ENCODE measurements at places on chromosomes 4 and X.

DNA sequence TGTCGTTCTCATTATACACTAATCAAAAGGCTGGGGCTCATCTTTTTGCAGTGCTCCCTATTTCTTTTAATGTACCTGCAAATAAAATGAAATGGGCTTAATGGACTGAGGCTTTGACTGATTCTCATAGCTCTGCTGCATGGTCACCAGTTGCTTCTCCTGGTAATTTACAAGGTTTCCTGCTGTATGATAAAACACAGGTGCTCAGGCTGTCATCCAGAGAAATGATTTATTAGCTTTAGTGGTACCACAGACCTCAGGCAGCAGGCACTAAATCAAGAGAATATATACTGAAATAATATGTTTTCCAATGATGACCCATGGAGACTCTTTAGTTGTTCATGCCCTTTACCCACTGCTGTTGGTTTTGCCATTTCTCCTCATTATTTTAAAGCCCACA, 137.7 kb downstream of the C4orf33 start:
- no peak for DNase-seq

DNA sequence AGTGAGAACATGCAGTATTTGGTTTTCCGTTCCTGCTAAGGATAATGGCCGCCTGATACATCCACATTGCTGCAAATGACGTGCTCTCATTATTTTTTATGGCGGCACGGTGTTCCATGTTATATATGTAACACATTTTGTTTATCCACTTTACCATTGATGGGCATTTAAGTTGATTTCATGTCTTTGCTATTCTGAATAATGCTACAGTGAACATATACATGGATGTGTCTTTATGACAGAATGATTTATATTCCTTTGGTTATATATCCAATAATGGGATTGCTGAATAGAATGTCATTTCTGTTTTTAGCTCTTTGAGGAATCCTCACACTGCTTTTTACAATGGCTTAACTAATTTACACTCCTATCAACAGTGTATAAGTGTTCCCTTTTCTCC, 1223.2 kb downstream of the RAPGEF2 start:
- DNase-seq: no peak

DNA sequence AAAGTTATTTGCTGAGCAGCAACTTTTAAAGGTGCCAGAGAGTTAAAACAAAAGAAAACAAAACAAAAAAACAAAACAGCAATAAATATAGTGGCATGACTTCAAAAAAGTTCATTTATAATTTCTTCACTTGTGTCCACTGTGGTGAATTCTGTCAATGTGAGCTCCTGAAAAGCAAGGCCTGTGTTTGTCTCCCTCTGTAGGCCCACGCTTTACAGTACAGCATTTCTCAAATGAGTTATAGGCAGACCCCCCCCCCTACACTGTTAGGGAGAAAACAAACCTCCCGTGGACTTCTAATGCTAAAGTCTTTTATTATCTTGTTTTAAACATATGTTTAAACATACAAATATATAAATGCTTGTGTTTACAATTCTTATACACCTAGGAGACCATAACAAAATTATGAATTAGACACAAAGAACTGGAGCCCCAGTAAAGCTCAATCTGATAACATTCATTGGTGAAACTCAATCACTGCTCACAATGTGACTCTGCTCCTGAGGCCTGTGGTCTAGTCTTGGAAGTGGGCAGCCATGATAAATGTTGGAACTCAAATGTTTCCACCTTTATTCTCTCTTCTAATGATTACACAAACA, 47.0 kb upstream of the SCOC start:
- no peak for DNase-seq

GRCh38 chr4:94567811-94568210, 116.1 kb downstream of the PDLIM5 start:
- DNase-seq: no peak

DNA sequence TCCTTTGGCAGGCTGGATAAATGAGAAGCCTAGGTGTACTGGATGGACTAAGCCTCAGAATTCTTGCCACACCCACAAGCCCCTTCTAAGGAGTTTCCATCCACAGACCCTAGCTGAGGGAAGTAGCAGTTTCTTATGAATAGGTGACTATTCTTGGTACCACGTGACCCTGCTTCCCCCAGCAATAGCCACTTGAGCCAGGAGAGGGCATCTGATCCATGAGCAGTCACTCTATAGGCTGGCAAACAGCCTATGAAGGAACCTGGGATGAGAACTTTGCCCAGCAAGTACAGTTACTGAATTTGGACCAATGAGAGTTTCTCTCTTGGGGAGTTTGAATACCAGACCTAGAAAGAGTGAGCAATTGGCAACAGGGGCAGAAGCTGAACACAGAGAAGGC, 84.0 kb downstream of the RTL9 start:
- no peak for DNase-seq

DNA sequence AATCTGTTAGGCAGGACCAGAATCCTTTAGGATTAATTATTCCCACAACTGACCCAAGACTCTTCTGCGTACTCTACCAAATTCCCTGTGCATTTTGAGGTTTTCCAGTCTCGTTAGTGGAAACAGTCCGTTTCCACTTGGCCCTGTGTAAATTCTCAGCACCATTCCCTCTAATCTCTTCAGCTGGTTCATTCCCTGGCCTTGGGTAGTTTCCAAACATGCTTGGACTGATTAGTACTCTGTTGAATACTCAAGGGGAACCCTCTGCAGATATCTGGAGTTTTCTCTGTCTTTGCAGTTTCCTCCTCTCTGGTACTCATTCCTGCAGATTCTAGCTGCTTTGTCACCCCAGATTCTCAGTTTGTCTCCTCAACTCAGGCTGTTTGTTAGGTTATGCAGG, 80.4 kb downstream of the ZFX start:
- DNase-seq: no peak

GRCh38 chr4:114466299-114466698, 132.3 kb upstream of the UGT8 start:
- DNase-seq: no peak

- DNase-seq: no peak
Observed at GRCh38 chrX:78103001-78103622, 936 bp upstream of the PGK1 start.

- no peak for DNase-seq
Observed at GRCh38 chrX:68203646-68204045, 229.6 kb downstream of the OPHN1 start.

GRCh38 chrX:154296731-154297130, 1.1 kb downstream of the TKTL1 start:
- no peak for DNase-seq

DNA sequence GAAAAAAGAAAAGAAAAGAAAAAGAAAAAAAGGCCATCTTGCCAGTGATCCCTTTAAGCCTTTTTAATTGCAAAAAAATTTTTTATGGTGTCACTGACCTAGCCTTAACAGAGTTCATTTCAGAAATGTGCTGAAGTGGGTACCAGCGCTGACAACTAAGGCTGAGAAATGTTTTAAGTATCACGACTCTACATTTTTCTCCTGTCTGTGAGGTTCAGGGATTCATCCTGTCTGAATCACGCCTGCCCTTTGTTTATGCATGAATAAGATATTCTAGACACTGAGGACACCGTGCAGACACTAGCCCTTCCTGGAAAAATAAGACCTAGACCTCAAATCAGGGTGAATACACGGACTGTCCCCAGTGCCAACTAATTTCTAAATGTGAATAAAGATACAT, 154.4 kb upstream of the NOCT start:
- no peak for DNase-seq

DNA sequence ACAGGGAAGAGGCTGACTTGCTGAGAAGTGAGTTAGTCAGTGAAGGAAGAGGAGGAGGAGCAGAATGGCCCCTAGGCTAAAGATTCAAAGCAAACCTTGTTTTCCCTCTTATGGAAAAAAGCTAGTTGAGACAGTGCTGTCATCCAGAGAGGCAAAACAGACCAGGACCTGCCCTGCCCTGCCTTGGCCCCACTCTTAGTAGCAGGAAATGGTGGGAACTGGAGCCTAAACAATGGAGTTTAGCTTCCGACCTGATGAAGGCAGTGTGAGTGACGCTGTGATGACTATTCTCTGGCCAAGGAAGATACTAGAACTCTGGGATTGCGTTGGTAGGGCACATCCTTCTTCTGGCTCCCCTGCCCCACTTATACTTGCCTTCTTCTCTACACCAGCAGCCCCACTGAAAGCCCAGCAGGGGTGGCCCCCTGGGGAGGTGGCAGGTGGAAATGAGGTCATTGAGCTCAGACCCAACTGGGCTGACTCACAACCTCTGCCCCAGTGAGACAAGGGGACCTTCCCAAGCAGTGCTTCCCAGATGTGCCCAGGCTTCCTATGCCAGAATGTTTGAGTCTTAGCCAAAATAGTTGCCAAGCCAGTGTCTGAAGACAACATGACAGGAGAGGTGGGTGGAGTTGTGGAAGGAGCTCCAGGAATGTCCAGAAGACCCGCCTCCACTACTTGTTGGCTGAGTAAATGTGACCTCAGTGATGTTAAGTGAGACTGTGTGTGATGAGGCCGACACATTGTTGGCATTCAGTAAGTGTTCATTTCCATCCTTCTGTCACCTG, 38.8 kb downstream of the MSN start:
- DNase-seq: peak; percentile 45

DNA sequence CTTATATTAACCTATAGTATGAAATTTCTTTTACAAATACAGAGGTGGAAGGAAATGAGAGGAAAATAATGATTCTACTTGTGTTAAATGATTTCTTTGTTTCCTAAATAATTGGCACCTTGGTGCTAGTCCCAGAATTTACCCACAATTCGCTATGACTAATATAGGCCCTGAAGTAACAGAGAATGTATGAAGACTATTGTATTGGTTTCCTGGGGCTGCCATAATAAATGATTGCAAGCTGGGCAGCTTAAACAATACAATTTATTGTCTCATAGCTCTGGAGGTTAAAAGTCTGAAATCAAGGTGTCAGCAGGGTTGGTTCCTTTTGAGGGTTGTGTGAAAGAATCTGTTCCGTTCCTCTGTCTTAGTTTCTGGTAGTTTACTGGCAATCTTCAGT, 74.8 kb upstream of the GPRIN3 start:
- DNase-seq: no peak

DNA sequence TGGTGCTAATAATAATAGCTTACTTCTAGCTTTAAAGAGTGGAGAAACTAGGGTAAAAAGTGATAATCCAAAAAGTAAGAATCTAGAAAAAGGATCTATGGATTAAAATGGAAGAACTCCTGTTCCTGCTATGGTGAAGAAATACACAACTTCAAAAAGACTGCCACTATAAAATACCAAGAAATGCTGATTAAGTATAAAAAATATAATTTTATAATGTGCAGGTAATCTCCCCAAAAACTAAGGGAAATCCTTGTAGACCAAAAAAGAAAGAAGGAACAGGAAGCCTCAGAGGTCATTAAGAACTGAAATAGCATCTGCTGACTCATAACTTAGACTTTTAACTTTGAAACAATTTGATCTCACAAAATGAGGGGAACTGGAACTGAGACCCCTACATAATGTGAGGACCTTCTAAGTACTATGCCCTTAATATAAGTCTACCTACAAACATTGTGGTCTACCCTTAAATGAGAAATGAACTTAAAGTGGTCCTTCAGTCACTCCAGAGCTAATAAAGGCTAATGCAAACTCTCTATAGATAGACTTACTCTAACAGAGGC, 50.6 kb upstream of the SRPX start:
- DNase-seq: no peak

DNA sequence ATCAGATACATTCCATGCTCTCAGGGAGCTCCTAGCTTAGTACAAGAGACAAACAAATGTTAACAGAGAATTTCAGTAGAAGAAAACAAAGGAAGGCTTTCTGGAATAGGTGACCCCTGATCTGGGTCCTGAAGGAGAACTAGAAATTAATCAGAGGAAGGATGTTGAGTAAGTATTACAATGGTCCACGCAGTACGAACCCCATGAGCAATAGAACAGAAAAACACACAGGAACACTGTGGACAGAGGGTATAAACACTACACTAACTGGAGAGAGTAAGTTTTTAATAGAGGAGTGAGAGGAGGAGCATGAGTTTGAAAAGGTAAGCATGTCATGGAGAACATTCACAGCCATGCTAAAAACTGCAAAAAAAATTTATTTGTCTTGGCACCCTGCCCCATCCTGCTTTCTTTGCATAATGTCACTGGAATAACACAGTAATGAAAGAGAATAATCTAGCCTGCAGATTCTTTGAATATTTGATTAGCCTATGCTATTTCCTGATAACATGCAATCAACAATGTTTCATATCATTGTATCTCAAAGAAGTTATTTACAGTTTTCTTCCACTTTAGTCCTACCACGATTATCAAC, 140.3 kb upstream of the ZXDB start:
- DNase-seq: no peak

DNA sequence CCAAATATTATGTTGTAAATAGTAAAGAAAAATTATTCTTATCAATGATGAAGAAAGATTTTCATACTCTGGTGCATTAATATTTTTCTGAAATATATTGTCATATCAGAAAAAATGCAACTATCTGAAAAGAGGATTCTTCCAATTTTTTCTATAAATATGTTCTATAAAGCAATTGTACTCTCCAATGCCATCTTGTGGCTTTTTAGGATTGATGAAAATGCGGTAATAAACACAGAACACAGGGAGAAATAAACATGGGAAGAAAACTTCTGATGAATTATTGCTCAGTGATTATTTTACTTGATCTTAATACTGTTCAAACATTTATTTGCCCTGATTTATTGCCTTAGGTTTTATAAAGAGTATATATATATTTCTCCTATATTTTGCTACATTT, 215.4 kb downstream of the IL1RAPL1 start:
- DNase-seq: no peak

DNA sequence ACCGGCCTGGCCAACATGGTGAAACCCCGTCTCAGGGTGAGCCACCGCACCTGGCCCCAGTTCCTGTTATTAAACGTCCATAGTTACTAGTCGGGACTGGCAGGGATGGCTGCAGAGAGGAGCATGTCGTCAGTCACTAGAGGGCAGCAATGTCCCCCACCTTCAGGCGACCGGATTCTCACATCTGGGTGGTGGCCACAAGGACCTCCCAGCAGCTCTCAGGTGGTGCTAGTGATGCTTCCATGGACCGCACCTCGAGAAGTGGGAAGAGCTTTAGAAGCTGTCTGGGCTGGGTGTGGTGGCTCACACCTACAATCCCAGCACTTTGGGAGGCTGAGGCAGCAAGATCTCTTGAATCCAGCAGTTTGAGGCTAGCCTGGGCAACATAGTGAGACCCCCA, 13.3 kb upstream of the IL3RA start:
- no peak for DNase-seq

- DNase-seq: no peak
Observed at GRCh38 chr4:145251391-145251790, 71.0 kb upstream of the OTUD4 start.

GRCh38 chrX:69718102-69718501, 102.2 kb downstream of the EDA start:
- DNase-seq: no peak

GRCh38 chrX:154375156-154375504, 696 bp upstream of the FLNA start:
- DNase-seq: no peak

- no peak for DNase-seq
Observed at GRCh38 chr4:97140545-97140944, 1002.7 kb downstream of the STPG2 start.

DNA sequence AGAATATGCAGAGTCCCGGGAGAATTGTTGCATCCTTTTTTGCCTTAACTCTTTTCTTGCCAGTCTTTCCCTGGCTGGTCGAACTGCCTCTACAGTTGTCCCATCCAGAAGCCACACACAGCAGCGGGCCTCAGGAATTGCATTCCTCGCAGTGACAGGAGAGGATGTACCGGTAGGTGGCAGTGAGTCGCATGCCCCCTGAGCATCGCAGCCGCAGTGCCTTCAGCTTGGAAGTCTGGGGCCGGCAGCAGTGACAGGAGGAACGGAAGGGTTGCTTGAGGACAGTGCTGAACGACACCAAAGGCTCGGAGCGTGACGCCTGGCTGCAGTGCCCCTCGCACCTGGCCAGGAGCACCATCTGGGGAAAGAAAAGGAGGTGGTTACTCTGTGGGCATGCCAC, 23.5 kb downstream of the NDP start:
- no peak for DNase-seq

All from stimulated activated CD8-positive, alpha-beta memory T cell treated with anti-CD3 and anti-CD28 coated beads, Interleukin-7, amount 100 ng/mL, for 4 hours (primary cell).